Stimulated activated CD4-positive, alpha-beta T cell treated with anti-CD3 and anti-CD28 coated beads, Interleukin-15, amount 100 ng/mL, for 1 hour (primary cell): ENCODE measurements at places on chromosomes 4 and X.

DNA sequence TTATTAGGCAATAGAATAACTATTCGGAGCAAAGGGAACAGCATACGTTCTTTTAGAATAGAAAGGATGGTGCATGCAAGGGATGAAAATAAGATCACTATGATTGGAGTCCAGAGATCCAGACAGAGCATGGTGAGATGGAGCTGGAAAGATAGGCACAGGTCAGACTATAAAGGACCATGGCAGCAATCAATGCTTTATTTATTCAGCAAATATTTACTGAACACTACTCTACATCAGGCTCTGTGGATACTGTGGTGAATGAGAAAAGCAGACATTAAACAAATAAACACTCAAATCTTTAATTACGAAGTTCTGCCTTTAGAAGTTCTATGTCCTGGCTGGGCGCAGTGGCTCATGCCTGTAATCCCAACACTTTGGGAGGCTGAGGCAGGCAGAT is 44.7 kb upstream of the ACSL4 start:
- no peak for DNase-seq

DNA sequence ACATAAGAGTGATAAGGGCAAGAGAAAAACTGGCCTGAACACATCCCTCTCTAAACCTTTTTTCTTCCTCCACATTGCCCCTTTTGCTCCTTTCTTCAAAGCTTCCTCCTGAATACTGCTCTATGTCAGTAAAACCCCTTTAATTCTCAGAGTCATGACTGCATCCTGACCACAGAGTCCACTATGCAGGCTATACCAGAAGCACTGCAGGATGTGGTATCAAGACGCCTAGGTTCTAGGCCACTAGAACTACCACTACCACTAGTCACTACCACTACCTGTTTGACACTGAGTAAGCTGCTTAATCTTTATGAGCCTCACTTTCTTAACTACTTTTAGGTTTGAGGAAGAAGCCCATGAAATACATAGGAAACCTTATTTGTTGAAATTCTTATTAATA is 38.7 kb downstream of the ARHGEF9 start:
- no peak for DNase-seq

GRCh38 chr4:13403833-13404232 is 80.3 kb downstream of the RAB28 start:
- no peak for DNase-seq

GRCh38 chrX:67872958-67873357 is 329.1 kb downstream of the AR start:
- DNase-seq, result no peak

- DNase-seq, result no peak
Observed at GRCh38 chr4:83974111-83974780, 438.3 kb downstream of the GPAT3 start.

GRCh38 chr4:8362483-8362882 is 78.0 kb downstream of the ACOX3 start:
- DNase-seq, result no peak

DNA sequence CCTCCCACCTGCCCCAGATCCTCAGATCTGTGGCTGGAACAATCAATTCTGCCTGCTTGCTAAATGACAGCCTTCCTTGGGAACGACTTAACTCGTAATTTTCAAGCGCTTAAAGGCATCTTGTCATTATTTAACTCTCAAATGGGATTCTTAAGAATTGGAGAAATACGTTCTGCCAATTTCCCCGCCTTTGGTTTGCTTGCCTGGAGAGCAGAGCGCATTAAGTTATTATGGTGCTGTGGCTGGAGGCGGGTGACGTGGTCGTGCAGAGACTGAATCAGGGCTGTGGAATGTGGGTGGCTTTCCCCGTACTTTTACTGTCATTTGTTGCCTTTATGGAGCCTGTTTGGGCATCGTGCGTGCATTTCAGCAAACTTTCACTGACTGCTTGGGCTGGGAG is 78.9 kb upstream of the PSAPL1 start:
- no peak for DNase-seq

DNA sequence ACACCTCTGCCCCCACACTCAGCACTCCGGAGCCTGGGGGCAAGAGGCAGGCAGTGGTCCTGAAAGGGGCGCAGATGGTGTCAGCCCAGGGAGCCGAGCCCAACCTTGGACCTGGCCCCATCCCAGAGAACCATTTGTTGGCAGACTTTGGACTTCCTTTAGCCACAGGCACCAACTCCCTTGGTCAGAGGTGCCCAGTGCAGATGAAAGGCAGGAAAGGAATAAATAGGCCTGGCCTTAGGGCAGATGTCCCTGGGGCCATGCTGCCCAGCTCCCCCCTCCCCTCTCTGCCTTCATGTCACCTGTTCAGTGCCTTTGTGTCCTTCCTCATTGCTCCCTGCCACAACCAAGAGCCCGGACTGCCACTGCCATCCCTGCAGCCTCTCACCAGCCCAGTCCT is 52.8 kb downstream of the SEL1L3 start:
- no peak for DNase-seq

- no peak for DNase-seq
Observed at GRCh38 chrX:12711435-12712040, 79.7 kb upstream of the PRPS2 start.

DNA sequence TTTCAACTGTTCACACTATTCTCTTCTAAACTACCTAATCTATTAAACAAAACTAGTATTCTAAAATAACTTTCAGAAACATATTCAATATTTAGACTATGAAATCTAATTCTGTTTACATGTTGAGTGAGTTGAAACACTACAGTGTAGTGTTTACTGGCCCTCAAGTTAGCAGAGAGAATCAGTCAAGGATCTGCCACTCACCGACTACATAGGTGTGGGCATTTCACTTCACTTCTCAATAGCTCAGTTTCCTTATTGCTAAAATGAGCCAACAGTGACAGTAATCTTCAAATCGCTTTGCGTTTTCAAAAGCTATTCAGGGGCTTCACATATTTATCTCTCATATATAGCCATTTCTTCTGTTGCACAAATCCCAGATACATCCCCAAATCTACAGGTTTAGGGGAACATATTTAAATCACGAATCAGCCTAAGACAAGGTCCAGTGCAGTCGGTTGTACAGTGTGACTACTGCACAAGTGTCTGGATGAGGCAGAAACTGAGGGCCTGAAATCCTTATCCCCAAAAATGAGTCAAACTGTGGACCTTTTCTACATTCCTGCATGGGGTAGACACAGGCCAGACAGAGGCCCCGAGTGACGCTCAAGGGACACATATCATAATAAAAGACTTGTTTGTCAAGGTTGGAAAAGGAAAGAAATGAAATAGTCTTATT is 129.8 kb downstream of the PPP3CA start:
- no peak for DNase-seq

GRCh38 chrX:15563056-15563455 is 37.7 kb downstream of the ACE2 start:
- DNase-seq, result no peak

DNA sequence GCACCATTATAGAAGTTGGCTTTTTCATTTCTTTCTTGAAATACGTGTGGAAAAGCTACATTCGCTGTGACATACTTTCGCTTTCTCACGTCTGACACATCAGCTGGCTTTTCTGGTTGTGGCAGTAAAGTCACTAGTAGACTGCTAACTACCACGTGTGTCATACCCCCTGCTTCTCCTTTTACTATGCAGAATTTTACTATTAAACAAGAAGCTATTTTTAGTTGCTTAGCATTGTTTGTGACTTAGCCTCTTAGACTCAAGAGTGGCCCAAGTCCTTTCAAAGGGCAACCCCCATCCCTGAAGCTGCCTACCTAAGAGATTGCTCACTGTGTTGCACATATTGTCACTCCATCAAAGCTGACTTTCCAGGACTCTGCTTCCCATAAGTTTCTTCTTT is 2.1 kb upstream of the IL2 start:
- DNase-seq, result no peak

GRCh38 chrX:80572636-80573035 is 152.4 kb downstream of the TENT5D start:
- no peak for DNase-seq

- DNase-seq, result no peak
Observed at GRCh38 chr4:181662383-181662782, 580.8 kb upstream of the TENM3 start.

- DNase-seq, result no peak
Observed at GRCh38 chr4:186807808-186808629, 84.4 kb upstream of the FAT1 start.
